ENCODE measurements at places on chromosomes 13 and 19. TPM values are rescaled to one million over a fixed set of nuclear protein-coding genes. Genes with fewer than 3 reads are reported as not detected.

The PLIN3 gene
- total RNA-seq, result 19.1 TPM

The BORCS8 gene
- total RNA-seq, result 38.8 TPM

The ZNF575 gene
- total RNA-seq, result 3.4 TPM

The TCF3 gene
- 63.3 TPM for total RNA-seq

The OLFM4 gene
- total RNA-seq, result 0.16 TPM

The LILRA5 gene
- total RNA-seq, result not detected

The UPF3A gene
- 40.5 TPM for total RNA-seq

The GAS6 gene
- total RNA-seq, result 4.7 TPM

The PCDH17 gene
- 0.19 TPM for total RNA-seq

The DOHH gene
- total RNA-seq, result 12.3 TPM

The ANKRD24 gene
- total RNA-seq, result 0.91 TPM

The IGFL3 gene
- total RNA-seq, result not detected

The SMG9 gene
- 56.8 TPM for total RNA-seq

The CRB3 gene
- total RNA-seq, result 6.1 TPM

The PSG7 gene
- not detected for total RNA-seq

The SMIM17 gene
- not detected for total RNA-seq

The BRSK1 gene
- total RNA-seq, result 4.6 TPM

The FGF22 gene
- 0.35 TPM for total RNA-seq

The CPB2 gene
- not detected for total RNA-seq

The OR10H1 gene
- total RNA-seq, result 0.16 TPM

The C19orf81 gene
- total RNA-seq, result not detected

The MIA gene
- total RNA-seq, result not detected

The PLEKHF1 gene
- total RNA-seq, result 38.8 TPM

The ZNF570 gene
- total RNA-seq, result 13.0 TPM

The ZNF234 gene
- 21.5 TPM for total RNA-seq

The NLRP12 gene
- not detected for total RNA-seq

The DZIP1 gene
- total RNA-seq, result not detected

The NLRP5 gene
- not detected for total RNA-seq

The TMTC4 gene
- 12.4 TPM for total RNA-seq

The KLK15 gene
- total RNA-seq, result not detected

The NR1H2 gene
- total RNA-seq, result 109 TPM

The PRSS57 gene
- 0.86 TPM for total RNA-seq

The RPS16 gene
- total RNA-seq, result 3,669 TPM

The PRODH2 gene
- not detected for total RNA-seq

The C19orf67 gene
- 0.53 TPM for total RNA-seq

The MTIF3 gene
- 74.1 TPM for total RNA-seq

The PEG3 gene
- total RNA-seq, result 0.09 TPM

Measured in T-cell (primary cell).